ENCODE measurements at places on chromosomes 3 and 15. TPM values are rescaled to one million over a fixed set of nuclear protein-coding genes. Genes with fewer than 3 reads are reported as not detected.

Gene PLCB2
- 57.3 TPM for total RNA-seq

Gene RHCG
- not detected for total RNA-seq

- no peak overlapping the region for H3K4me3 ChIP-seq
- H3K36me3 ChIP-seq: no peaks in the 10 kb centered on the region
- no peaks in the 10 kb centered on the region for H3K4me1 ChIP-seq
- H3K27me3 ChIP-seq: no peaks in the 10 kb centered on the region
- no peak for DNase-seq
- H3K27ac ChIP-seq: peak overlapping the region; percentile 47
Observed at GRCh38 chr3:57793737-57794187, 37.7 kb downstream of the SLMAP start.

GRCh38 chr15:63837032-63837431 is 3.3 kb upstream of the HERC1 start:
- no peak overlapping the region for H3K27ac ChIP-seq
- no peaks in the 10 kb centered on the region for H3K27me3 ChIP-seq
- DNase-seq: no peak
- peaks cover 20% of the 10 kb centered on the region for H3K4me1 ChIP-seq
- H3K4me3 ChIP-seq: no peak overlapping the region

GRCh38 chr15:77497110-77497737 is 76.5 kb downstream of the HMG20A start:
- no peaks in the 10 kb centered on the region for H3K36me3 ChIP-seq
- no peaks in the 10 kb centered on the region for H3K27me3 ChIP-seq
- H3K4me3 ChIP-seq: no peak overlapping the region
- H3K27ac ChIP-seq: no peak overlapping the region
- DNase-seq: no peak
- H3K4me1 ChIP-seq: peaks cover 16% of the 10 kb centered on the region
